Skeletal muscle cell (primary cell): ENCODE measurements at places on chromosomes 3 and 15.

DNA sequence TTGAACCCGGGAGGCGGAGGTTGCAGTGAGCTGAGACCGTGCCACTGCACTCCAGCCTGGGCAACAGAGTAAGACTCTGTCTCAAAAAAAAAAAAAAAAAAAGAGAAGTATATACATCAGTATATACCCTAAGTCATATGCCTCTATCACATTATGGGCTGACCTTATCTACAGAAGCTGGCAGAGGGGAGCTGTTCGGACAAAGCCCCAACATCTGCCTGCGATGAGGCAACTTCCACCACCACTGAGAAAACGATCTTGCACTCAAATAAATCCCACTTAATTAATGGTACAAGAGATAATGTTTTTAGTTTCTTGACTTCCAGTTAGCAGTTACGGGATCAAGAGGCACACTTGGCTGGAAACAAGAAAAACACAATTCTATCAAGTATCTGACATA is 2.2 kb downstream of the GLT8D1 start:
- DNase-seq = no peak

DNA sequence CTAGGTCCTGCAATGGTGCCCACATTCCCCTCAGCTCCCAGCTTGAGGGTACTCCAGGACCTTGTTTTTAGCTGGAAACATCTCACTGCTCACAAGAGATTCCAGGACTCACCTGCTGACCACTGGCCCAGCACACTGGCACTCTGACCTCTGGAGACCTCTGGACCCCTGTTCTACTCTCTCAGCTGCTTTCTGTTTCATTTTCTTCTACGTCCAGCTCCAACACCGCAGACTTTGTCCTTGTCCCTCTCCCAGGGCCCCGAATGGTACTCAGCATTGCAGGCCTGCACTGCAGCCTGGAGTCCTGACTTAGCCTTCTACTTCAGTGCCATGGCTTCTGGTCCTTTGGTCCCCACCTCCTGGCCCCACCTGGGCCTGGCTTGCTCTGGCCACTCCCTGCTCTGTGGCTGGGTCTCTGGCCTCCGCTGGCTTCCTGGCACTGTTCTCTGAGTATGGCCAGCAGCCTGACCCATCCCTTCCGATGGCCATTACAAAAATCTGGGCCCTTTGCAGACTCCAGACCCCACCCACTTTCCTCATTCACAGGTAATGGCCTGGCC is 27.9 kb downstream of the KY start:
- DNase-seq = no peak

GRCh38 chr3:70250492-70250891 is 61.9 kb downstream of the MDFIC2 start:
- DNase-seq = no peak

DNA sequence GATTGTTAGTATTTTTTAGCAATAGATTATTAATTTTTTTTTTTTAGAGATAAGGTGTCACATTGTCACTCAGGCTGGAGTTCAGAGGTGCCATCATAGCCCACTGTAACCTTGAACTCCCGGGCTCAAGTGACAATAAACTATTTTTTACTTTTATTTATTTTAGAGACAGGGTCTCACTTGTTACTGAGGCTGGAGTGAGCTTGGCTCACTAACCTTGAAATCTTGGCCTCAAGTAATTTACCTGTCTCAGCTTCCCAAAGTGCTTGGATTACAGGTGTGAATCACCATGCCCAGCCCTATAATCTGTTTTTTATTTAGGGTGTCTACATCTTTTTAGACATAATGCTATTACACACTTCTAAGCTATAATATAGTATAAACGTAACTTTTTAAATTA is 7.9 kb upstream of the ARPP19 start:
- no peak for DNase-seq

- no peak for DNase-seq
Measured at GRCh38 chr3:112000966-112001365, 2.2 kb downstream of the TAGLN3 start.

- peak; percentile 40 for DNase-seq
Measured at GRCh38 chr3:80285388-80285787, 517.6 kb upstream of the ROBO1 start.

- no peak for DNase-seq
Measured at GRCh38 chr3:72303926-72304325, 519.0 kb upstream of the PROK2 start.

- DNase-seq = no peak
Measured at GRCh38 chr3:34312684-34313083, 514.3 kb downstream of the PDCD6IP start.

DNA sequence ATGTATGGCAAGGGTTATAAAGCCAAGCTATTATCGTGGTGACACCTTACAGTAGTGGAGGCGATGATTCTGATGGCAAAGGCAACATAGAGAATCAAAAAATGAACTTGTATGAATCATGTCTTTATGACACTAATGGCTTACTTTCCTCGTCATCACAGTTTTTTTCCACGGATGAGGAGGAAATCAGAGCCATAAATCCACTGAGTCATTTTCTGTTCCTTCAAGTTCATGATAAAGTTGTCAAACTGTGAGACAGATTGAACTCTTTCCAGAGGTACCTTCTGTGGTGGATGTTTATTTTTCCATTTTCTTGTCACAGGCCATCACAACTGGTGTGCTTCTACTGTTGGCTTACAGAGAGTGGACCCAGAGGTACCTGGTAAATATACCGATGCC is 8.5 kb downstream of the TMEM212 start:
- no peak for DNase-seq

GRCh38 chr3:197151580-197151979 is 122.0 kb upstream of the MELTF start:
- DNase-seq = peak; percentile 63

DNA sequence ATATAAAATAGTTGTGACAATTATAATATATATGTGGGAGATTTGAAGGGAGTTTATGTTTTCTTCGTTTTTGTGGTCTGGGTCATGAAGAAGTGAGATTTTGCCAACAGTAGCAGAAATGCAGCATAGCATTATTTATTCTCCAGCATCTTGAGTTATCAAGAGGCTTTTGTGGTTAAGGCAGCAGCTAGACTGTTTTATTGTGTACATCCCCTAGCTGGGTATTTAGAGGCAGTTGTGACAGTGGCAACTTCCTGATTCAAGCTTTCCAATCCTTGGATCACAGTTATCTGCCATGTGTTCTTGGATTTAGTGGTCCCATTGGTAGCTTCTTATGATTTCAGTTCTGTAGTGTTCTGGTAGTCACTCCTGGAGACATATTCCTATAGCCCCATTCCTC is 29.0 kb downstream of the ARIH1 start:
- no peak for DNase-seq

- DNase-seq = no peak
Measured at GRCh38 chr15:70375586-70375985, 277.9 kb upstream of the TLE3 start.

GRCh38 chr15:94004697-94005096 is 226.7 kb upstream of the MCTP2 start:
- DNase-seq = no peak
